CD4-positive, alpha-beta T cell treated with Interleukin-17A for 4 hours (primary cell): ENCODE measurements at places on chromosomes 1 and 21.

GRCh38 chr1:181354865-181355264, 128.5 kb upstream of the CACNA1E start:
- DNase-seq = no peak

DNA sequence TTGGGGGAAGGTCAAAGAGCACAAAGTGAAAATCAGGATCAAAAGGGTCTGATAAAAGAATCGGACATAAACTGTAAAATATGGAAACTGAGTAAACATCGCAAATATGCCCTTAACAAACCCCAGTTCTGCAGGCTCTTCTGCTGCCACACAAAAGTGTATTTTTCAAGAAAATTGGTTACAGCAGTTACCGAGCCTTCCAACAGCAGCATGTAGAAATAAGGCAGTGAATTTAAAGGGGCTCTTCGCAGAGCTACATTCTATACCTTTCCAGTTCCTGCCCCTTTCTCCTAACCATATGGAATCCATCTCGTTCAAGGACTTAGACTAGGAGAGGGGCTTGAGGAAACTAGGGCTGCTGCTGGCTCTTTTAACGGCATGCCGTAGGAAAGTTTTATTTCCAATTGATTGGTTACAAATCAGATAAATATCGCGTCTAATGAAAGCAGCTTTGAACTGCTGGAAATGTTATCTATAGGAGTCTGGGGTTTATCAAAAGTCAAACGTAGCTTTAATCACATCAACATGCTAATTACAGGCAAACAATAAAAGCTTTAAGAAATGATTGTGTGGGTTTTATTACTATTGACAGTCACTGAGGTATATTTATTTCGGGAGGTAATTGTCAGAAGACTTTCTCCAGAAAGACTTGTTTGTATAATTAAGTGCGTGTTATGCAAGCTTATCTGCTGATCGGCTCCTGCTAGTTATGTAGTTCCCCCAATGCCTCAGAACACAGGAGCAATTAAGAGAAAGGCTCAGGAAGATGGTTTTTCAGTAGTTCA, 59.1 kb downstream of the GORAB start:
- no peak for DNase-seq

DNA sequence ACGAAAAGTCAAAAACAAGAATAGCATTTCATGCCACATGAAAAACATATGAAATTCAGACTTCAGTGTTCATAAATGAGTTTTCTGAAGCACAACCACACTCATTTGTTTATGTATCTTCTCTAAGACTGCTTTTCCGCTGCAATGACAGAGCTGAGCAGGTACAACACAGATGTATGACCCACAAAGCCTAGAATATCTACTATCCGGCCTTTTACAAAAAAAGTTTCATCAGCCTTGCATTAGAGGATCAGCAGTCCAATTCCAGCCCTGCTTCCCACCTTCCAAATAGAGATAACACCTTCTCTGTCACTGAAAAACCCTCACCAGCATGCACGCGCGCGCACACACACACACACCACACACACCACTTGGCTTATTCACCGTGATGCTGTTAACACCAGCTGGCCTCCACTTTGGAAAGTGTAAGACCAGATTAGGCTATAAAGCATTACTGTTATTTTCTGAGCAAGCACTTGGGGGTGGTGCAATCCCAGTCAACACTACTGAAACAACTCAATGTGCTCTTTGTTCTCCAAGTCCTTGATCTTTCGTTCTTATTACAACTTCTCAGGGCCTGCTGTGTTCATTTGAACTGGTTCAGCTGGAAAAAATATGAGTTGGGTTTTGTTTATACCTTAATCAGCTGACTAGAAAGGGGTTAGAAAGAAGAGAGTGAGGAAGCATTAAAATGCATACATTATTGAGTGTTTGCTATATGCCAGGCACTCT, 90.0 kb downstream of the GLUL start:
- DNase-seq = no peak

DNA sequence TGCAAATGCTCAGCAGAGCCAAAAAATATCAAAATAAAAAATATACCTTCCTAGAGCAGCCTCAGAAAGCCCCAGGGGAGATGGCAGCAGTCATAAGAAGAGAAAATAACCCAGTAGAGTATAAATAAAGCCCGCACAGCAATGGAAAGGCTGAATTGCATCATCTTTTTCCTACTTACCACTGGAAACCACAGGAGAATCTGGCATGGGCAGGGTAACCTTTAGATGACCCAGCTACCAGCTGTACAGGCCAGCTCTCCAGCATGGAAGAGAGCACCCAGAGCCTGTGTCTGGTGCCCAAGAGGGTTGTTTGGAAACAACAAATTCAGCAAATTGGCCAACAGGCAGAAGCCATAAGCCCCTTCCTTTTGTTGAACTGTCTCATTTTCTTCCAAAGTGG, 253.1 kb downstream of the OMA1 start:
- no peak for DNase-seq

DNA sequence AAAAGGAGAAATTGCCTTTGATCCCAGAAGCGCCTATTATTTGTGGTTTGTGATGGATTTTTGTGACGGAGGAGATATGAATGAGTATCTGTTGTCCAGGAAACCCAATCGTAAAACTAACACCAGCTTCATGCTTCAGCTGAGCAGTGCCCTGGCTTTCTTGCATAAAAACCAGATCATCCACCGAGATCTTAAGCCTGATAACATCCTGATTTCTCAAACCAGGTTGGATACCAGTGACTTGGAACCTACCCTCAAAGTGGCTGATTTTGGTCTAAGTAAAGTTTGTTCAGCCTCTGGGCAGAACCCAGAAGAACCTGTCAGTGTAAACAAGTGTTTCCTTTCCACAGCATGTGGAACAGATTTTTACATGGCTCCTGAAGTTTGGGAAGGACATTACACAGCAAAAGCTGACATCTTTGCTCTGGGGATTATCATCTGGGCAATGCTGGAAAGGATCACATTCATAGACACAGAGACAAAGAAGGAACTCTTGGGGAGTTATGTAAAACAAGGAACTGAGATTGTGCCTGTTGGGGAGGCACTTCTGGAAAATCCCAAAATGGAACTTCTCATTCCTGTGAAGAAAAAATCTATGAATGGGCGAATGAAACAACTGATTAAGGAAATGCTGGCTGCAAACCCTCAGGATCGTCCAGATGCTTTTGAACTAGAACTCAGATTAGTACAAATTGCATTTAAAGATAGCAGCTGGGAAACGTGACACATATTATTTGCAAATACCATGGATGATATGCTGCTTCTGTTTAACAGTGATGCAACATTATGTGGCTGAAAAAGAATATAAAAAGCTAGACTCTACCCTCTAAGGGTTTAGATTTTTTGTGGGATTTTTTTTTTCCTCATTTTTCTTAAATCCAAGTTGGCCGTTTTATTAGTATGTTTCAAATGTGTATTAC, 10.5 kb downstream of the PDIK1L start:
- DNase-seq = no peak

- peak; percentile 13 for DNase-seq
These were observed 82.9 kb downstream of the GALNT2 start for GRCh38 chr1:230149751-230150584.

DNA sequence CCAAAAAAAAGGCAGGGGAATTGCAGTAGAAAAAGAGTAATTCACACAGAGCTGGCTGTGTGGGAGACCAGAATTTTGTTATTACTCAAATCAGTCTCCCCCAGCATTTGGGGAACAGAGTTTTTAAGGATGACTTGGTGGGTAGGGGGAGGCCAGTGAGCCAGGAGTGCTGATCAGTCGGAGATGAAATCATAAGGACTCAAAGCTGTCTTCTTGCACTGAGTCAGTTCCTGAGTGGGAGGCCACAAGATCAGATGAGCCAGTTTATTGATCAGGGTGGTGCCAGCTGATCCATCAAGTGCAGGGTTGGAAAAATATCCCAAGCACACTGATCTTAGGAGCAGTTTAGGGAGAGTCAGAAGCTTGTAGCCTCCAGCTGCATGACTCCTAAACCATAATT, 23.7 kb upstream of the EDARADD start:
- no peak for DNase-seq

- no peak for DNase-seq
These were observed 170.3 kb upstream of the USP24 start for GRCh38 chr1:55385402-55386018.

GRCh38 chr1:22228505-22228911, 85.6 kb upstream of the WNT4 start:
- DNase-seq = no peak

DNA sequence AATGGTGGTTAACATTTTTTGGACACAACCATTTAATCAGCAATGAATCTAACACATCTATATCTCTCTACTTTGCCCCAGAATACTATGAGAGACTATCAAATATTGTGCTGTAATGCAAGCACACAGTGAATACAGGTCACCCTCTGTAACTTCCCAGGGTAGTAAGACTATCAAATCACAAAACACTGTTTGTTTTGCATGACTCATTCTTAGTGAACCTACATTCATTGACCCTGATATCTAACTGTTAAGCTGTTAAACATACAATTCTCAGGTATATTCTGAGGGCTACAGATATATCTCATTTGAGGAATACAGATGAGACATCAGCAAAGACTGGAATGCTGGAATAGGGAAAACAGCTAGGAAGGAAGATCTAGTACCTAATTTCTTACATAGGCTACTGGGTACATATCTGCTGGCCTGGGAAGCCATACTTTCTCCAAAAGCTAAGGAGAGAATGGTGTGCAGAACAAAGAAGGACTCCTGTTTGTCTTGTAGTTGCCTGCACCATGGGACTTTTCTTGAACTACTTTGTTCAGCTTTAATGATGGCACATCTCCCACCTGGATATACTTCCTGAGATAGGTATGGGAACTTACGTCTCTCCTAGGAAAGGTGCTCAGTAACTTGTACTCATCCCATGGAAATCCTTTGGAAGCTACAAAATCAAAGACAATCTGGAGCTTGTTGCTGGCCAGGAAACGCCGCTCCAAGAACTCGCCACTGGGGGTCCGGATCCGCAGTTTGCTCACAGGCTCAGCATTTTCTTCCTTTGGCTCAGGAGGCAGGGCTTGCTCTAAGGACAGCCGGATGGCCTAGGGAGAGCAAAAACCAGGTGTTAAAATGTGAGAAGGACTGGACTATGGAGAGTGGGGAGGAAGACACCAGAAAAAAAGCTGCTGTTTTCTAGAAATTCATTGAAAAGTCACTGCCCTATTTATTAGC, 51.9 kb upstream of the DMRTA2 start:
- DNase-seq = no peak

DNA sequence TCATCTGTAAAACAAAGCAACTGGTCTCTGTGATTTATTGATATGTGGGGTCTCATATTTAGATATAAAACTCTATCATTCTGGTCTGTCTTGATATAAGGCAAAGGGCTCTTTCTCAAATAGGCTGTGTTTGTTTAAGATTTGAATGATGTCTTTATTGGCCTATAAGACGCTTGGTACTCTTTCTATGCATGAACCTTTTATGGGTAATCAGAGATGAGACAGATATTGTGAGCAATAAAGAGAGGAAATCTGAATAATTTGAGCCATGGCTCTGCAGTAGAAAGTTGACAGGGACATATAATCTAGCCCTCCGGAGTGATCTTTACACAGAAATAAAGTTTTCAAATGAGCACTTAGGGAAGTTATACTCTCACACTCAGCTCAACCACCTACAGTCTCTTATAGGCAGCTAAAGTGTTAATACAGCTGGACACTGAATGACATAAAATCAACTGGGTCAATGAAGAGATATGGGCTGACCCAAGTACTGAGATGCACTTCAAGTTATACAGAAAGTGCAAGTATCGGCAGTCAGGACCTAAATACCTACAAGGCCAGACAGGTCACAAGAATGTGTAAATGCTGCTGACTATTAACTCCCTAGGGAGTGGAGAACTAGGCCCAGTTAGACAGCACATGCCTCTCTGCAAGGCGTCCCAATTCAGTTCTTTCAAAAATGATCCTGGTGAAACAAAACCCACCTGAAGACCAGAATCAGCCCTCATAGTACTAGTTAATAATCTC, 111.0 kb downstream of the PTPN14 start:
- no peak for DNase-seq

DNA sequence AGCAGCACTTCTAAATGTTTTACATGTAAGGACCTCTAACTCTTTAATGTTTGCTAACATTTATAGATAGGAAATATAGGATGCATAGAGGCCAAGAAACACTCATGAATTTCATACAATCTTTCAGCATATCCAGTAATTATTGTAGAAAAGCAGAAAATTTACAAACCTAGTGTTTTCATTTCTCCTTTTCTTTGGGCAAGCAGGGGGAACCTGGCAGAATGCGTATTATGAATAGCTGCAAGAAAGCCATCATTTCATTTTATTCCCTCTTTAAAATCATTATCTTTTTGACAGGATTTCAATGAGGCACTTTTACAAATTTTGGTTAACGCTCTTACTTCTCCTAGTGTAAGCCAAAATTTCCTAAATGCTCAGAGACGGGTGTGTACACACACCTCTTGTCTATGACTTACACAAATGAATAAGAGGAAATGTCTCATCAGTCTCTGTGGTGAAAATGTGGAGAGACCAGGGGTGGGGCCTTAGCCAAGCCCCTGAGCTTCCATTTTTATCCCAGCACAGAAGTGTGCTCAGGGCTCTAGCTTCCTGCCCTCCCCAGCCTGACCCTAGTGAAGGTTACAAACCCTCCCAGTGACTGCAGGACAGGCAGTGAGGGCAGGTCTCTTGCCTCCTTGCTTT, 91.6 kb downstream of the LRRC8C start:
- DNase-seq = peak; percentile 53

DNA sequence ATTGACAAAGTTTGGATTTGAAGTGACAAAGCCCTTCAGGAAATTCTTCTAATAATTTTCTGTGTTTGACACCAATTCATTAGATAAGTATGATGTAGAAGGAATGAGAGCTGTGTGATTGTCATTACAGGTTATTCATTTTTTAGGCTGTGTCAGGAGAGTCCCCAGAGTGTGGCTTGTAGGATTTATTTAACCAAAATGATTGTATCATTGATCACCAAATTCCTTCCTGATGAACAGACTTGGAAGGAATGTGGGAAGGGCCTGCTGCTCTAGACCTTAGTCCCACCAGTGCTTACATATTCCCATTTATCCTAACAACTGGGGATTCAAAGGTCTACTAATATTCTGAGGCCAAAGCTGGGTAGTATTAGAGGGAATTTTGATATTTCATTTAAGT, 383.3 kb upstream of the KAZN start:
- DNase-seq = no peak

DNA sequence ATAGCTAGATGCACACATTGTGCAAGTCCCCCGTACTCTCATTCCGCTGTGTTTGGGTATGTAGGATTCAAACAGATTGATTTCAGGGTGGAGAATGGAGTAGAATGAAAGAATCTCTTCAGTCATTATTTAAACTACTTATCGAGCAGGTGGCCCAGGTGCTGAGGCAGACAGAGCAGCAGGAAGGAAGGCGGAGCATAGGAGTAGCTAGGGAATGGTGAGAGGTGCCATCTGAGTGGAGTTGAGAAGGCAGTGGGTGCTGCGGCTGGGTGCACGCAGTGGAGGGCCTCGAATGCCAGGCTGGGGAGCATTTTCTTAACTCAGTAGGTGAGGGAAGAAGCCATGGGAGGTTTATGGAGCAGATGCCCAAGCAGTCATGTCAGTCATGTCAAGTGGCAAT, 45.2 kb upstream of the CD101 start:
- DNase-seq = no peak

GRCh38 chr1:110008971-110009565, 24.5 kb downstream of the AHCYL1 start:
- no peak for DNase-seq

- DNase-seq = no peak
These were observed at the start of gene PERM1 for GRCh38 chr1:981955-982558. PERM1 (minus strand) TSS chr1:982093; CDS start chr1:981029, 1,064 bp downstream.
